Progenitor cell of endocrine pancreas (in vitro differentiated cells): ENCODE measurements at places on chromosomes 4 and X. TPM values are rescaled to one million over a fixed set of nuclear protein-coding genes. Genes with fewer than 3 reads are reported as not detected.

ETDA gene
- not detected in 2 replicates for total RNA-seq

DNA sequence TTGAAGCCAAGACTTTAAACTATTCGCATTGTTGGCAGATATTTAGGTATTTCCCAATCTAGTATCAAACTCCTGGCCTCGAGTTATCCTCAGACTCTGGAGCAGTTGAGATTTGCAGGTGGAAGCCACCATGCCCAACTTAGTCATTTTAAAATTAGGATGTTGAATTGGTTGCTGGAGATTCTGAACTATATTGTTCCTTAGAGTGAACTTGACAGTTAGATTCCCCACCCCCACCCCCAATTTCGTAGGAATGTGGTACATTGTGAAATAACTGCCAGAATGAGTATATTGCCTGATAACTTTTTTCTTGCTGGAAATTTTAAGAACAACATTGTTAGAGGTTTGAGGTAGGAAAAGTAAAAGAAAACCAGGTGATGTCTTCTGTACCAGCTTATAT, 2.3 kb downstream of the NOCT start:
- H3K4me3 ChIP-seq, result peak overlapping the region; percentile 64
- H3K27ac ChIP-seq, result peak overlapping the region; percentile 82
- peaks cover 5% of the 10 kb centered on the region for H3K27me3 ChIP-seq
- no peak for DNase-seq
- peaks cover 1% of the 10 kb centered on the region for H3K36me3 ChIP-seq
- peaks cover 38% of the 10 kb centered on the region for H3K4me1 ChIP-seq

- no peaks in the 10 kb centered on the region for H3K36me3 ChIP-seq
- no peaks in the 10 kb centered on the region for H3K27me3 ChIP-seq
- DNase-seq, result no peak
- H3K4me3 ChIP-seq, result no peak overlapping the region
- H3K27ac ChIP-seq, result no peak overlapping the region
Measured at GRCh38 chrX:154979629-154980028, 42.9 kb downstream of the F8 start.

DNA sequence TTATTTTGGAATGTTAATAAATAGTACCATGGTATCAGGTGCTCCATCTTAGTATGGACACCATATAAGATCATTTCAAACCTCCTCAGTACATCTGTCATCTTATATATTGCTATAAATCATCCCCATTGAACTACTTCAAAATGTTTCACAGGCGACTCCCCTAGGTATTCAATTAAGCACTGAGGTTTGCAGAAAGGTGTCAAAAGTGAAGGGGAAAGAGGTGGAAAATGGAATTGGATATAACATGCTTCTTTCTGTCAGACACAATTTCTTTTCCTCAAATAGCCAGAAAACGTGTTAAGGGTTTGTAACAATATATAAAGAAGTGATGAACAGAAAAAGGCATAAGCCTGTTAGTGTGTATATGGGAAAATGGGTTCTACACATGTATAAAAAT, 325.5 kb downstream of the GRID2 start:
- H3K4me3 ChIP-seq, result no peak overlapping the region
- no peaks in the 10 kb centered on the region for H3K4me1 ChIP-seq
- no peak for DNase-seq

- peak within 1 kb of the TSS; percentile 58 for H3K4me3 ChIP-seq
- H3K27me3 ChIP-seq, result peaks cover 42% of the 10 kb centered on the region
- H3K27ac ChIP-seq, result no peak within 1 kb of the TSS
- H3K4me1 ChIP-seq, result no peaks in the 10 kb centered on the region
- DNase-seq, result peak; percentile 54
Measured at GRCh38 chr4:2792711-2793585, at the start of gene SH3BP2. SH3BP2 (plus strand) TSS chr4:2793085; CDS start chr4:2820618, 27,533 bp downstream.

DNA sequence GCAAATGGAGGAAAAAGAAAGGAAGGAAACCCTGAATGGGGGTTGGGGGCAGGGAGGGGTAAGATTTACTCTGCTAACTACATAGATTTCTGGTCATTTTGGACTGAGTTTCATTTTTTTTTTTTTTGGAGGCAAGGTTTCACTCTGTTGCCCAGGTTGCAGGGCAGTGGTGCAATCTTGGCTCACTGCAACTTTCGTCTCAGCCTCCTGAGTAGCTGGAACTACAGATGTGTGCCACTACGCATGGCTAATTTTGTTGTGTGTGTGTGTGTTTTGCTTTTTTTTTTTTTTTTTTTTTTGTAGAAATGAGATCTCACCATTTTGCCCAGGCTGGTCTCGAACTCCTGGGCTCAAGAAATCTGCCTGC, 223.5 kb downstream of the APBB2 start:
- no peaks in the 10 kb centered on the region for H3K36me3 ChIP-seq
- no peak for DNase-seq
- no peak overlapping the region for H3K4me3 ChIP-seq
- H3K27ac ChIP-seq, result no peak overlapping the region
- H3K4me1 ChIP-seq, result peaks cover 19% of the 10 kb centered on the region
- no peaks in the 10 kb centered on the region for H3K27me3 ChIP-seq

GRCh38 chr4:113223001-113223400, 173.5 kb downstream of the ANK2 start:
- DNase-seq, result no peak
- no peak overlapping the region for H3K4me3 ChIP-seq
- H3K4me1 ChIP-seq, result no peaks in the 10 kb centered on the region
- no peaks in the 10 kb centered on the region for H3K36me3 ChIP-seq
- no peak overlapping the region for H3K27ac ChIP-seq

DNA sequence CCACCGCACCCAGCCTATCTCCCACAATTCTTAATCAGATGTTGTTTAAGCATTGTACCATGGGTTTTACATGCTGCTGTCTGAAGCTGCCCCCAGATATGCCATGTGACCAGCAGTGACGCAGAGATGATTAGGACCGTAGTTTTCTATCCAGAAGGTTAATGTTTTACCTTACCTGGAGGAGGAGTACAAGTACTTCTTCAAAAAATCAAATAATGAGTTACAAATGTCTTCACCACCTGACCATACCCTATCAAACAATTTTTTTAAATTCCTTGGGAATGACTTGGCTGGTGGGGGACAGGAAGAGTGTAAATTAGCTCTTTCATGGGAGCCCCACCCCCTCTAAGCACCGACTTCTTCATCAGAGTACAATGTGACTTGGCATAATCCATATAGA, 16.2 kb upstream of the SGMS2 start:
- H3K36me3 ChIP-seq, result no peaks in the 10 kb centered on the region
- H3K4me1 ChIP-seq, result peaks cover 7% of the 10 kb centered on the region
- DNase-seq, result no peak
- H3K4me3 ChIP-seq, result no peak overlapping the region
- no peaks in the 10 kb centered on the region for H3K27me3 ChIP-seq
- no peak overlapping the region for H3K27ac ChIP-seq

PDLIM3 gene
- total RNA-seq, result 3.2 and 3.8 TPM in 2 replicates

- H3K27ac ChIP-seq, result no peak overlapping the region
- H3K27me3 ChIP-seq, result no peaks in the 10 kb centered on the region
- no peak overlapping the region for H3K4me3 ChIP-seq
- no peak for DNase-seq
- peaks cover 5% of the 10 kb centered on the region for H3K4me1 ChIP-seq
Measured at GRCh38 chr4:158912390-158912789, 143.6 kb downstream of the FNIP2 start.

- DNase-seq, result no peak
- no peaks in the 10 kb centered on the region for H3K27me3 ChIP-seq
- no peak overlapping the region for H3K4me3 ChIP-seq
- no peak overlapping the region for H3K27ac ChIP-seq
- H3K4me1 ChIP-seq, result peaks cover 19% of the 10 kb centered on the region
- peaks cover 4% of the 10 kb centered on the region for H3K36me3 ChIP-seq
Measured at GRCh38 chr4:4509521-4509920, 32.3 kb downstream of the STX18 start.

DNA sequence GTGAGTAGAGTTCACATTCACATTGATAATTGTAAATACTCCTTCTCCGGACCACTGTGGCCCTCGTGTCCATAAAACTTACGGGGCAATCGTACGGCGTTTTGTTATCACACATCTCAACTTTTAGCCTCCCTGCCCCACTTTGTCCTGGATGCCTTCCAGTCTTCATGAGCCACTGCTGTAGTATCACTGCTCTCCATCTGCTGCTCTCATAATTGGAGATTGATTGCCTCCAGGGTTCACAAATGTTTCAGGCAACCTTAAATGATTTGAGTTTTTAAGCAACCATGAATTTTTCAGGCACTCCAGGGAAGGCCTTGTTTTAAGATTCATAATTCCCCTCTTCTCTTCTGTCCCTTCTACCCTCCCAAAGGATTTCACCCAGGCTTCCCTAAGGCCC, 28.4 kb downstream of the ALPK1 start:
- DNase-seq, result no peak
- H3K4me1 ChIP-seq, result no peaks in the 10 kb centered on the region

GRCh38 chr4:6908432-6909112, 1.1 kb upstream of the TBC1D14 start:
- peak overlapping the region; percentile 98 for H3K27ac ChIP-seq
- peaks cover 24% of the 10 kb centered on the region for H3K4me1 ChIP-seq
- no peak for DNase-seq
- H3K27me3 ChIP-seq, result peaks cover 12% of the 10 kb centered on the region
- peak overlapping the region; percentile 90 for H3K4me3 ChIP-seq

GRCh38 chr4:167897116-167897515, 195.2 kb upstream of the ANXA10 start:
- peaks cover 3% of the 10 kb centered on the region for H3K36me3 ChIP-seq
- DNase-seq, result peak; percentile 18
- H3K4me3 ChIP-seq, result peak overlapping the region; percentile 20
- no peaks in the 10 kb centered on the region for H3K27me3 ChIP-seq
- H3K4me1 ChIP-seq, result peaks cover 12% of the 10 kb centered on the region
- peak overlapping the region; percentile 88 for H3K27ac ChIP-seq

DNA sequence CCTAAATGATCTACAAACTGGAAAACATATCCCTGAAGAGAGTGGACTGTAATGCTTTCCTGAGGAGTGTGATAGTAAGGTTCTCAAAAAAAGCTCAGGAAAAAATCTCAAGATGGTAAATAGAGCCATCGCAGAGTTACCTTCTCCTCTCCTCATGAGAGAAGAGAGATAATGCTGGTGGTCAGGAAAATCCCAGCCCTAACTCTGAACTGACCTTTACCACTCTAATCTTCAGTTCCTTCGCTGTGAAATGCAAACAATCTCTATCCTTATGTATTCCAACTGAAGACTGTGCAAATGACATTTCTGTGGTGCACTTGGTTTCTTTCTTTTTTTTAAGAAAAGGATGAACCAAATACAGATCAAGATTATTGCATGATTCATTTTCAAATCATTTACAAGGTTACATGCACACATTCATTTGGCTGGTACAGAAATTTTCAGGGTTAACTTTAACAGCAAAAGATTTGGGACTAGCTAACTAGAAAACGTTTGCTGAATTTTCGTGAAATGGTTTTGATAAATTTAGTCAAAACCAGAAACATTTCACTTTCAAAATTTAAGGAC, 8.3 kb downstream of the PPM1K start:
- H3K4me1 ChIP-seq, result peaks cover 9% of the 10 kb centered on the region
- peaks cover 20% of the 10 kb centered on the region for H3K36me3 ChIP-seq
- H3K4me3 ChIP-seq, result no peak overlapping the region
- DNase-seq, result no peak
- H3K27ac ChIP-seq, result no peak overlapping the region
- no peaks in the 10 kb centered on the region for H3K27me3 ChIP-seq

KDR gene
- total RNA-seq, result 0.22 and 0.33 TPM in 2 replicates

- no peak overlapping the region for H3K27ac ChIP-seq
- H3K4me1 ChIP-seq, result peaks cover 2% of the 10 kb centered on the region
- H3K36me3 ChIP-seq, result no peaks in the 10 kb centered on the region
- no peak for DNase-seq
- no peaks in the 10 kb centered on the region for H3K27me3 ChIP-seq
Measured at GRCh38 chrX:39096599-39096998, 295.3 kb downstream of the MID1IP1 start.

DNA sequence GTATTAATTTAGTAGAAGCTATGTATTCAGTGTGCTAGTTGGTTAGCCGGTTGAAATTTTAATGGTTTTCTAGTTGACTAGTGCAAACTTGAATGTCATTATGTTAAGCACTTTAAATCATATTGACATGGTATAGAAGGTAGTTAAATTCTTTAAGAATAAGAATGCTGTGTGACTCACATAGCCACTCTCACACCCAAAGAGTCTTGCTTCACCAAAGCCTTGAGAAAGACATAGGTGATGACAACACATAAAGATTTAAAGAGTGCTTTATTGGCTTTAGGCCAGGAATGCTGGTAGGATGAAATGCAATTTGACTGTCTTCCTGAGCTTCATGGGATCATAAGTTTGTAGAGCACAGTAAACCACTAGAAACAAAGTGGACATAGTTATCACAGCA, 85.3 kb downstream of the DCAF8L2 start:
- DNase-seq, result no peak
- H3K27ac ChIP-seq, result no peak overlapping the region
- H3K4me1 ChIP-seq, result peaks cover 2% of the 10 kb centered on the region
- no peak overlapping the region for H3K4me3 ChIP-seq

RHOH gene
- 4.5 and 5.5 TPM in 2 replicates for total RNA-seq

DNA sequence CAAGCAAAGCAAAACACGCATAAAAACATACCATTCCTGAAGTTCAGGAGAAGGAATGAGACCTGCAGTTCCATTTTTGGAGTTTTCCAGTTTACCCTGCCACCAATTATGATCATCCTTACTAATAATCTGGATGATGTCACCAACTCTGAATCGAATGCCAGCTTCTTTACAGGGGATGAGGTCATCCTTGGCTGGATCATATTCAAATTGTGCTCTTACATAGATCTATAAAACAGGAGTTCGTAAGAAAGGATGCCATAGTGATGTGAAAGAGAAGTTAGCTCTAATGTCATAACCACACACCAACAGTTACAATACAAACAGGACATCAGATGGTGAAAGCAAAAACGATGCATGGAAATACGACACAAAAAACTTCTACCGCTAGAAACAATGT, 106.5 kb downstream of the NYX start:
- H3K4me3 ChIP-seq, result no peak overlapping the region
- H3K27me3 ChIP-seq, result no peaks in the 10 kb centered on the region
- DNase-seq, result no peak

GRCh38 chr4:4593596-4594284, 51.9 kb upstream of the STX18 start:
- peaks cover 7% of the 10 kb centered on the region for H3K36me3 ChIP-seq
- H3K27me3 ChIP-seq, result no peaks in the 10 kb centered on the region
- H3K4me3 ChIP-seq, result no peak overlapping the region
- no peak overlapping the region for H3K27ac ChIP-seq
- H3K4me1 ChIP-seq, result no peaks in the 10 kb centered on the region

CENPE gene
- 16.5 and 17.0 TPM in 2 replicates for total RNA-seq

GRCh38 chr4:8271821-8272220, 2.3 kb downstream of the HTRA3 start:
- no peaks in the 10 kb centered on the region for H3K36me3 ChIP-seq
- no peak for DNase-seq
- H3K4me3 ChIP-seq, result no peak overlapping the region
- peaks cover 3% of the 10 kb centered on the region for H3K4me1 ChIP-seq

TBC1D14 gene
- 60.8 and 61.8 TPM in 2 replicates for total RNA-seq

DNA sequence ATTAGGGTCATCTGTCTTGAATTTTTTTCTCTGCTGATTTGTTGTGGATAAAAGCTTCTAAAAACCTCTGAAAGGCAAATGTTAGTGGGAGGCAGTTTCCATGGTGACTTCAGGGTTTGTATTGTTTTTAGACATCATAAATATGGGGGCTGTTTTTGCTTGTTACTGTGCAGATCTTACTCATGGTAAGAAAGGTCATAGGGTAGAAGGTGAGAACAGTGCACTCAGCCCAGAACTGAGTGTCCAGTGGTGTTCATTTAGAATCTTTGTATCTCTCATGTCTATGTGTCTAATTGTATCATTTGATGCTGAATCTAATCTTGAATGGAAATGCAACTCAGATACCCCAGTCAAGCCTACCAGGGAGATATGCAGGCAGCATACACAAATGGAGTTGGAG, 609.8 kb downstream of the ZNF674 start:
- no peaks in the 10 kb centered on the region for H3K27me3 ChIP-seq
- H3K27ac ChIP-seq, result no peak overlapping the region
- DNase-seq, result no peak
- H3K36me3 ChIP-seq, result peaks cover 1% of the 10 kb centered on the region
- no peak overlapping the region for H3K4me3 ChIP-seq
- H3K4me1 ChIP-seq, result no peaks in the 10 kb centered on the region
